Anterior cingulate cortex (tissue), 58 donors: ENCODE measurements at places on chromosomes 3 and 15.
A peak's percentile ranks its signal among the peaks of the same experiment; 100 is the strongest.

- no peak for DNase-seq
These were observed 130.9 kb upstream of the SATB1 start for GRCh38 chr3:18556001-18556408.

- DNase-seq: no peak
These were observed 28.6 kb upstream of the SSR3 start for GRCh38 chr3:156583469-156583868.

- DNase-seq: no peak
These were observed 43.6 kb downstream of the RASA2 start for GRCh38 chr3:141530415-141530768.

GRCh38 chr3:107284612-107285011, 92.6 kb upstream of the CCDC54 start:
- no peak for DNase-seq

- DNase-seq: no peak
These were observed 8.3 kb downstream of the PSTPIP1 start for GRCh38 chr15:77002954-77003912.

GRCh38 chr3:102593812-102594602, 159.2 kb downstream of the ZPLD1 start:
- no peak for DNase-seq

GRCh38 chr3:122074621-122075265, 19.6 kb downstream of the CD86 start:
- no peak for DNase-seq

DNA sequence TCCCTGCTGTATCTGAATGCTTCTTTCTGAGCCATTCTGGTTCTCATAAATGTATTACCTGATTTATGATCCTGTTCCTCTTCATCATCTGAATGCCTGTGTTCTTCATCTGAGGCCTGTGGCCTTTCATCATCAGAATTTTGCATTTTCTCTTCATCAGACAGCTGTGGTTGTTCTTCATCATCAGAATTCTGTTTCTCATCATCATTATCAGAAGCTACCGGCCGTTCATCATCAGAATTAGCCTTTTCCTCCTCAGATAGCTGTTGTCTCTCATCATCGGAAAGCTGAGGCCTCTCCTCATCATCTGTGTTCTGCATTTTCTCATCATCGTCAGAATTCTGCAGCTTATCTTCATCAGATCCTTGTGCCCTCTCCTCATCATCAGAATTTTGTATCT, 5.9 kb downstream of the LEO1 start:
- no peak for DNase-seq

GRCh38 chr15:99452728-99453636, 112.8 kb upstream of the MEF2A start:
- DNase-seq: peak; percentile 31

- no peak for DNase-seq
These were observed 247.8 kb upstream of the FEZF2 start for GRCh38 chr3:62621176-62621575.
